ENCODE measurements at places on chromosomes 1 and 21.

DNA sequence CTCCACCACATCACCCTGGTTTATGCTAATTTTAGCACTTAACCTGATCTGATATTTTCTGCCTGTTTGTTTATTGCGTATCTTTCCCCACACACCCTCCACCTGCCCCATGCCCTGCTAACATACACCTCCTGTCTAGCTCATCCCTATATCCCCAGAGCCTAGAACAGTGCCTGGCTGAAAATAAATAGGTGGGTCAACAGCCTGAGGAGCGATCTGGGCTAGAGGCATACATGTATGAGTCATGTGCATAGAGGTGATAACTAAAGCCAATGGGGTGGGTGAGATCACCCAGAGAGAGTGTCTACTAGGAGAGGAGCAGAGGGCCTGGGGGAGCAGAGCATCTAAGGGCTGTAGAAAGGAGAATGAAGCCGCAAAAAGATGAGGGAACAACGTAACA lies 2.7 kb downstream of the HTR1D start:
- no peak for DNase-seq

DNA sequence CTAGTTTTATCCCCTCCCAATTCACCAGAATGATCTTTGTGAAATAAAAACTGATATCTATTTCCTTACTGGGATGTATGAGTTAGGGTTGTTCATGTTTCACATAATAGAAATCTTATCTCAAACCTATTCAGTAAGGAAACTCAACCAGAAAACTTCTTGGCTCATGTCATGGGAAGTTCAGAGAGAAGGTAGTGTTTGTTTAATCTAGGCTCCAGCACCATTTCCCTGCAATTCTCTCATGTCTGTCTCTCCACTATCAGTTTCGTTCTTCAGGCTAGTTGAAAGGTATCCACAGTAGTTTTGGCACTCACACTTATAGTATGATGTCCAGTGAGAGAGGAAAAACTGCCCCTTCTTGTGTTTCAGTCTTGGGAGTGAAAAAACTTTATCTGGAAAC lies 34.6 kb upstream of the UHMK1 start:
- DNase-seq: no peak

GRCh38 chr1:79745929-79746328 lies 739.4 kb upstream of the ADGRL4 start:
- DNase-seq: no peak

GRCh38 chr21:40074710-40075109 lies 207.5 kb downstream of the PCP4 start:
- no peak for DNase-seq

DNA sequence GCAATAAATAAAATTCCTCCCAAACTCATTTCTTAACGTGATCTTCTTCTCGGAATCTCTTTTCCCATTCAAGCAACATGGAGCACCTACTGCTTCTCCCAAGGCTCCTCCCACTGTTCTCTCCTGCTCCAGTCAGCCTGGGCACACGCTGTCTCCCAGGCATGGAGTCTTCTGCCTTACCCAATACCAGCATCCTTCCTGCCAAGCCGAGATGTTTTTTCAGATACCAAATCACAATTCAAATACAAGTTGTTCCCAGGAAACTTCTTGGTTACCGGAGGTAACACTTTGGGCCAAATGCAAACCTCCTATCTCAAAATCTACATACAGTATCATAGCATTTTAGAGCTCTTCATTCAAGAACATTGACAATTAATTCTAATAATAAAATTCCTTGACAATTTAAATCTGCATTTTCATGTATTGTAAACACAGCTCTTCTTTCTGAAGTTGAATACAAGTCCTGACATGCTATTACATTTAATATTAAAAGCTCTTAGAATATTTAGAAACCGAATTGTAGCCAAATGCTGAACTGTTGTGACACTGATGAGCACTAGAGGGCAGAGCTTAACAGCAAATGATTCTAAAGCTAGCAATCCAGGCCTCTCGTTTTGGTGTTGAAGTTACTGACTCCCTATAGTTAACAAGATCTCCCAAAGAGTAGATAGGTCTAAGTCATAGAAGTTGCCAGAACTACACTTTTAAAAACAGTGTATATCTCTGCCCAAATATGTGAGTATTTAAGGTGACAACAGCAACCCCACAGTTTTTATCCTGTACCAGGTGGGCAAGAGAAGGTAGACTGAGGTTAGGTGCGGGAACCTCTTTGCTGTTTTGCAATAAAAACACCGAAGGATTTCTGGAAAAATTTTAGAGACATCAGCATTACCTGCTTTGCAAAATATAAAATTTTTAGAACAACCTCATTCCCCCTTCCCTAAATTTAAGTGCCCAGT lies 52.3 kb downstream of the BCAR3 start:
- DNase-seq: peak; percentile 76

DNA sequence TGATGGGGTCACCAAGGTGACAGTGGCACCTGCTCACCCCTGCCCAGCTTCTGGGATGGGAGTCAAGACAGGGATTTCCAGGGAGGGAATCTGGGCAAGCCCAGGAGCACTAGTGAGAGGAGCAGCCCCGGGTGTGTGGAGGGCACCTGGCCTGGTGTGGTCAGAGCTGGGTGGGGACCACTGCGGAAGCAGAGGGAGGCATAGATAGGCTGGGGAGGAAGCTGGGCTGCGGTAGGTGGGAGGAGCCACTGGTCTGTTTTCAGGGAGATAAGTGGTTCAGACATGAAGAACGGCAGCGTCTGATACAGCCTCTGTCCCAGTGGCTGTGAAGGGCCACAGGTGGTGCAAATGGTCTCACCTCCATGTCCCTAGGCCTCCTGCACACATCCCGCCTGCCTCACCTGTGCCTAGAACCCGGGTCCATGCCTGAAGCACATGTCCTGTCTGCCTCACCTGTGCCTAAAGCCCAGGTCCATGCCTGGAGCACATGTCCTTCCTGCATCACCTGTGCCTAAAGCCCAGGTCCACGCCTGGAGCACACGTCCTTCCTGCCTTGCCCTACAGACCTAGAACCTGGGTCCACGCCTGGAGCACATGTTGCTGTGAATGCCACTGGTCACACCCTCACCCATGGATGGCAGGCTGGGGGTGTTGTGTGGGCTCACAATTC lies 325.9 kb upstream of the AJAP1 start:
- DNase-seq: no peak

All from HCEC 1CT (cell line).